Breast epithelium (tissue), 4 donors: ENCODE measurements at places on chromosomes 4 and X. TPM values are rescaled to one million over a fixed set of nuclear protein-coding genes. Genes with fewer than 3 reads are reported as not detected.
A peak's percentile ranks its signal among the peaks of the same experiment; 100 is the strongest.

ASB12 gene
- total RNA-seq: 0.29 TPM

ZNF595 gene
- total RNA-seq: 41.3 TPM

SORBS2 gene
- 132 TPM for total RNA-seq

TCEANC gene
- 7.8 TPM for total RNA-seq

CSAG2 gene
- total RNA-seq: not detected

UGT2A1 gene
- not detected for total RNA-seq

- peak overlapping the region; percentile 40 for H3K4me3 ChIP-seq
- no peak overlapping the region for H3K27ac ChIP-seq
- no peaks in the 10 kb centered on the region for H3K27me3 ChIP-seq
- DNase-seq: no peak
Observed at GRCh38 chr4:119029847-119030535, 105.6 kb upstream of the MYOZ2 start.

GRCh38 chr4:94636004-94636403 lies 121.8 kb upstream of the BMPR1B start:
- H3K27ac ChIP-seq: no peak overlapping the region
- H3K4me3 ChIP-seq: no peak overlapping the region
- DNase-seq: no peak
- H3K36me3 ChIP-seq: no peaks in the 10 kb centered on the region

DNA sequence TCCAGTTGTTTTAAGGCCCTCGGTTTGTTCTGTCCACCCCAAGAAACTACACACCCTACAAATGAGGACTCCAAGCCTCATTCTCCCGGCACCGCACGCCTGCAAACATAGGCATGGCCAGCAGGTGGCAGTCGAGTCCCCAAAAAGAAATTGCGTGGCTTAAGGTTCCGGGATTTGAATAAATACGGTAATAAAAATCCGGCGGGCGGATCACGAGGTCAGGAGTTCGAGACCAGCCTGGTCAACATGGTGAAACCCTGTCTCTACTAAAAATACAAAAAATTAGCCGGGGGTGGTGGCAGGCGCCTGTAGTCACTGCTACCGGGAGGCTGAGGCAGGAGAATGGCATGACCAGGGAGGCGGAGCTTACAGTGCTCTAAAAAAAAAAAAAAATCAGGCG lies 21.8 kb upstream of the CSF2RA start:
- DNase-seq: no peak
- H3K4me3 ChIP-seq: no peak overlapping the region
- H3K36me3 ChIP-seq: no peaks in the 10 kb centered on the region
- no peaks in the 10 kb centered on the region for H3K4me1 ChIP-seq

DNA sequence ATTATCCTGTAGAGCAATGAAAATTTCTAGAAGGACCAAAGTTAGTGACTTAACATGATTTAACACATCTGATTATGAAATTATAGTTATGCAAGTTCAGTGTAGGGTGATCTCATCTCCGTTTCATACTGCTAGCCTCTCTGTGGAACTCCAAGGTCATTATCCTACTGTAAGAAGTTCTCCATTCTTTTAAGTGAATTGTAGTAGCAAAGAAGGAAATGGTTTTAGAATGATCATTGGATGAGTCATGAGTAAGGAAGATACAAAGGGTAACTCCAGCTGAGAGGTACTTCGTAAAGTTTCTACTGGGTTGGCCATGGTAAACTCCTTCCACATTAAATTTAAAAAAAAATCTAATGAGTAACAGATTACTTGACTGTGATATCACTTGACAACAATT lies 215.0 kb upstream of the GIMD1 start:
- H3K4me3 ChIP-seq: no peak overlapping the region
- no peak for DNase-seq
- no peaks in the 10 kb centered on the region for H3K27me3 ChIP-seq
- no peak overlapping the region for H3K27ac ChIP-seq

- no peak overlapping the region for H3K27ac ChIP-seq
- no peaks in the 10 kb centered on the region for H3K4me1 ChIP-seq
- DNase-seq: no peak
- H3K36me3 ChIP-seq: no peaks in the 10 kb centered on the region
- H3K4me3 ChIP-seq: no peak overlapping the region
Observed at GRCh38 chrX:69024161-69024736, 141.0 kb downstream of the PJA1 start.

- peaks cover 51% of the 10 kb centered on the region for H3K27me3 ChIP-seq
- no peaks in the 10 kb centered on the region for H3K36me3 ChIP-seq
- H3K4me1 ChIP-seq: no peaks in the 10 kb centered on the region
- DNase-seq: no peak
- no peak overlapping the region for H3K27ac ChIP-seq
- H3K4me3 ChIP-seq: no peak overlapping the region
Observed at GRCh38 chrX:151796576-151796975, 62.0 kb downstream of the CNGA2 start.

GRCh38 chrX:123219916-123220315 lies 35.8 kb downstream of the GRIA3 start:
- no peaks in the 10 kb centered on the region for H3K36me3 ChIP-seq
- H3K4me3 ChIP-seq: no peak overlapping the region
- H3K27ac ChIP-seq: no peak overlapping the region
